Subcutaneous preadipocyte (primary cell): ENCODE measurements at places on chromosomes 3 and 15. TPM values are rescaled to one million over a fixed set of nuclear protein-coding genes. Genes with fewer than 3 reads are reported as not detected.

The AADAC gene
- total RNA-seq, result under 0.01 TPM in 1 of 2 replicates, not detected in the other

The DGKG gene
- total RNA-seq, result 0.37 and 1.4 TPM in 2 replicates

The TRPM1 gene
- under 0.01 TPM in 1 of 2 replicates, not detected in the other for total RNA-seq

The CSNK1G1 gene
- 22.0 and 39.7 TPM in 2 replicates for total RNA-seq

The KIF15 gene
- total RNA-seq, result 10.7 and 17.4 TPM in 2 replicates

The ANKUB1 gene
- total RNA-seq, result not detected in 2 replicates

The BTLA gene
- not detected in 2 replicates for total RNA-seq

The SLC22A13 gene
- 0.37 and 1.2 TPM in 2 replicates for total RNA-seq

The PATL2 gene
- 0.98 and 1.1 TPM in 2 replicates for total RNA-seq

The TMEM45A gene
- 20.7 and 39.7 TPM in 2 replicates for total RNA-seq

The MOBP gene
- total RNA-seq, result not detected in 2 replicates

The BCHE gene
- 1.1 and 4.1 TPM in 2 replicates for total RNA-seq

The THSD4 gene
- 5.9 and 38.5 TPM in 2 replicates for total RNA-seq

The MYRIP gene
- total RNA-seq, result under 0.01 and 0.20 TPM in 2 replicates

The TMIE gene
- not detected in 2 replicates for total RNA-seq

The SPESP1 gene
- total RNA-seq, result 4.8 and 8.8 TPM in 2 replicates

The TCAIM gene
- total RNA-seq, result 19.9 and 26.1 TPM in 2 replicates

The KLHL6 gene
- not detected in 2 replicates for total RNA-seq
